GM12878 (cell line): ENCODE measurements at places on chromosomes 2 and 18. TPM values are rescaled to one million over a fixed set of nuclear protein-coding genes. Genes with fewer than 3 reads are reported as not detected.

GRCh38 chr2:37020887-37021796 is 54.8 kb upstream of the STRN start:
- H3K4me3 ChIP-seq = no peak overlapping the region
- no peak overlapping the region for H3K27ac ChIP-seq
- H3K36me3 ChIP-seq = no peaks in the 10 kb centered on the region; the same call in none of the 2 replicates
- H3K4me1 ChIP-seq = no peaks in the 10 kb centered on the region

DNA sequence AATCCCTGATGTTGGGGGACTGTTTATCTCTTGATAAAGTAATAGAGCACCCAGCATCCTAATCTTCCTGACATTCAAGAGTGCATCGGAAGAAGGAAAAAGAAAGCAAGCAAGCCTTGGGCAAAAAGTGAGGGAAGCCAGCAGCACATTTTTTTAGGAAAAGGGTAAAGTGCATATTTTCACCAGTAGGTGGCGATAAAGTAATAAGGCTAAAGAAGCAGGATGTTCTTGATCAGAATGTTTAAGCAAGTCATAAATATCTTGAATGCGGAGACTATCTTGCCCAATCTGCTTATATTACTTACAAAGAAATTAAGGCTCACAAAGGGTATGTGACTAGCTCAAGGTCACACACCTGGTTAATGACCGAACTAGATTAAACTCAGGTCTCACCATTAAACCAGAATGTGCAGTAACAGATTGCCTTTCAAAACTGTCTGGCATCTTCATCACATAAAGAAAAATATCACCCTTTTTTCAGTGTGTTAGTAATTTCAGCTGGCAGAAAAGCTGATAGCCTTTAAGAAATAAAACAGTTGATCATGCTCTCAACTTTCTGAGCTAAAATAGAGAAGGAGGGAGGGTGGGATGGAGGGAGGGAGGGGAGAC is 83.8 kb downstream of the VIT start:
- H3K27ac ChIP-seq = no peak overlapping the region
- H3K4me1 ChIP-seq = no peaks in the 10 kb centered on the region
- H3K36me3 ChIP-seq = no peaks in the 10 kb centered on the region
- H3K27me3 ChIP-seq = no peaks in the 10 kb centered on the region; the same call in 1 of the 2 replicates
- no peak overlapping the region for H3K4me3 ChIP-seq

ANKRD29 gene
- total RNA-seq = 1.4 and 1.7 TPM in 2 replicates

GRCh38 chr18:50662177-50662576 is 102.3 kb downstream of the MAPK4 start:
- no peaks in the 10 kb centered on the region for H3K36me3 ChIP-seq
- no peak for DNase-seq
- H3K27ac ChIP-seq = no peak overlapping the region
- no peaks in the 10 kb centered on the region for H3K27me3 ChIP-seq
- H3K4me1 ChIP-seq = no peaks in the 10 kb centered on the region

RAB6D gene
- not detected in 2 replicates for total RNA-seq

SFXN5 gene
- 11.5 and 12.2 TPM in 2 replicates for total RNA-seq

DNA sequence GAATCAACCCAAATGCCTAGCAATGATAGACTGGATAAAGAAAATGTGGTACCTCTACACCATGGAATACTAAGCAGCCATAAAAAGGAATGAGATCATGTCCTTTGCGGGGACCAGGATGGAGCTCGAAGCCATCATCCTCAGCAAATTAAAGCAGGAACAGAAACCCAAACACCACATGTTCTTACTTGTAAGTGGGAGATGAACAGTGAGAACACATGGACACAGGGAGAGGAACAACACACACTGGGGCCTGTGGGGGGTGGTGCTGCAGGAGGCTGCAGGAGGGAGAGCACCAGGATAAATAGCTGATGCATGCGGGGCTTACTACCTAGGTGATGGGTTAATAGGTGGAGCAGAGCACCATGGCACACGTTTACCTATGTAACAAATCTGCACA is 8.4 kb upstream of the PID1 start:
- no peak overlapping the region for H3K4me3 ChIP-seq
- no peak for DNase-seq
- H3K36me3 ChIP-seq = no peaks in the 10 kb centered on the region
- H3K27ac ChIP-seq = no peak overlapping the region
- H3K4me1 ChIP-seq = no peaks in the 10 kb centered on the region
- H3K27me3 ChIP-seq = no peaks in the 10 kb centered on the region

TGFA gene
- 0.23 TPM in 1 of 2 replicates, not detected in the other for total RNA-seq

DNA sequence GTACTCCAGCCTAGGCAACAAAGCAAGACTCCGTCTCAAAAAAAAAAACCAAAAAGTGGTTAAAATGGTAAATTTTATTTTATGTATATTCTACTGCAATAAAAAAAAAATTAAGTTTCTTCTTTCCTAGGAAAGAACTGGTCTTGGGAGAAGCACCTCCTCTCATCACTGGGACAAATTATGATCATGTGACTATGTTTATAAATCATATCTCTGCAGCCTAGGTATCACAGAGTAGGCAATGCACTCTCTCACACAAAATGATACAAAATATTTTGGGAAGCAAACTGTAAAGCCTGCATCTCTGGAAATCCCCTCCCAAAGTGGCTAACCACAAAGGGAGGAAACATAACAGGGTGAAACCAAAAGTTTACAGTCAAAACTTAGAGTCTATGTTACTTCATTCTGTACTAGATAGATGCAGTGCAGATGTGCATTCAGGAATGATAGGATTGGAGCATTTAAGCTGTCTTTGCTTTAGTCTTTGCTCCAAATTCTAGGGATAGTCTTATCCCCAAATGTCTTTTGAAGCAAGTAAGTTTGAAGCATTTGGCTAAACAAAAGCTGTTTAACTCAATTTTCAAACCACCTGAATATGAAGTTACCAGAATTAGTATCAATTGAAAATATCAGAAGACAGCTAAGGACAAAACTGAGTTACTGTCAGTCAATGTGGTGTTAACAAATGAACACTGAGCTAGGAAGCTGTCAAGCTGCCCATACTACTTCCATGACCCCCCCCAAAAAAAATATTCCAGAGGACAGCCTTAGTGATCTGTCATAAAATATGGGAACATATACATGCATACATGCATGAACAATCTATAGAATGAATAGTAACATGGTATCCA is 21.1 kb upstream of the MALT1 start:
- peak overlapping the region; percentile 80 for H3K27ac ChIP-seq
- peaks cover 24% of the 10 kb centered on the region for H3K4me1 ChIP-seq
- H3K4me3 ChIP-seq = 0 out of 2 replicates have a peak overlapping the region, but pooled peaks have one; percentile 12
- no peaks in the 10 kb centered on the region for H3K36me3 ChIP-seq
- no peaks in the 10 kb centered on the region for H3K27me3 ChIP-seq
- DNase-seq = peak; percentile 80

GRCh38 chr2:55163274-55163721 is 68.8 kb downstream of the CLHC1 start:
- no peak overlapping the region for H3K4me3 ChIP-seq
- no peaks in the 10 kb centered on the region for H3K27me3 ChIP-seq
- H3K27ac ChIP-seq = no peak overlapping the region
- no peak for DNase-seq

DNA sequence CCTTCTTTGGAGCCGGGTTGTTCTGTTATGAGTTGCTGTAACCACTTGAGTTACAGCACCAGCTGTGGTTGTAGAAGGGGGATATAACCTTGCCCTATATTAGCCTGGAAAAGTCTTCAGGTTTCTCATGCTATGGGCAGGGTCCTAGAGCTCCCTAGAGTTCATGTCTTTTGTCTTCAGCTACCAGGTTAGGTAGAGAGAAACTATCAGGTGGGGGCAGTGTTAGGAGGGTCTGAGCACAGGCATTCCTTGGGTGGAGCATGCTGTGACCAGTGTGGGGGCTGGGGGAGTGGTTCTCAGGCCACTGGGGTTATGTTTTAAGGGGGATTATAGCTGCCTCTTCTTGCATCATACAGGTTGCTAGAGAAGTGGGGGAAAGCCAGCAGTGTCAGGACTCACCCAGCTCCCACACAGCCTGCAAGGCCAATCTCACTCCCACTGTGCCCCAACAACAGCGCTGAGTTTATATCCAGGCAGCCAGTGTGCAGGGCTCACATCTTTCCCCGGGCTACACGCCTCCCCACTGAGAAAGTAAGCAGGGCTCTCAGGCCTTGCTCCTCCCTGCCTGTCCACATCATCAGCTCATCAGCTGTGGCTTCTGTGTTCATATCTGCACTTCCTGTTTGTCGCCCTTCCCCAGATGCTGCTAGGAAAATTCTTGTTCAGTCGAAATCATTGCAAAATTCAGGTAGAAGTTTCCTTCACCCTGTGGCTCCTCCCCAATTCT is 133.8 kb upstream of the NRXN1 start:
- no peaks in the 10 kb centered on the region for H3K27me3 ChIP-seq
- DNase-seq = no peak
- H3K4me3 ChIP-seq = no peak overlapping the region
- no peaks in the 10 kb centered on the region for H3K36me3 ChIP-seq
- no peak overlapping the region for H3K27ac ChIP-seq

GRCh38 chr2:195759877-195760276 is 102.9 kb downstream of the SLC39A10 start:
- H3K27ac ChIP-seq = no peak overlapping the region
- H3K27me3 ChIP-seq = no peaks in the 10 kb centered on the region

FBXO48 gene
- total RNA-seq = 0.85 and 1.1 TPM in 2 replicates

- no peak overlapping the region for H3K4me3 ChIP-seq
- no peak overlapping the region for H3K27ac ChIP-seq
- no peaks in the 10 kb centered on the region for H3K4me1 ChIP-seq
These were observed 498.4 kb downstream of the STK39 start for GRCh38 chr2:167749016-167749415.

KIF5C gene
- total RNA-seq = 0.37 and 0.49 TPM in 2 replicates

EMILIN1 gene
- 1.6 and 1.7 TPM in 2 replicates for total RNA-seq

- no peaks in the 10 kb centered on the region for H3K27me3 ChIP-seq
- H3K4me3 ChIP-seq = no peak overlapping the region
- no peak for DNase-seq
- no peaks in the 10 kb centered on the region for H3K36me3 ChIP-seq
- no peaks in the 10 kb centered on the region for H3K4me1 ChIP-seq
- H3K27ac ChIP-seq = no peak overlapping the region
These were observed 22.4 kb upstream of the SSB start for GRCh38 chr2:169776252-169776761.

DNA sequence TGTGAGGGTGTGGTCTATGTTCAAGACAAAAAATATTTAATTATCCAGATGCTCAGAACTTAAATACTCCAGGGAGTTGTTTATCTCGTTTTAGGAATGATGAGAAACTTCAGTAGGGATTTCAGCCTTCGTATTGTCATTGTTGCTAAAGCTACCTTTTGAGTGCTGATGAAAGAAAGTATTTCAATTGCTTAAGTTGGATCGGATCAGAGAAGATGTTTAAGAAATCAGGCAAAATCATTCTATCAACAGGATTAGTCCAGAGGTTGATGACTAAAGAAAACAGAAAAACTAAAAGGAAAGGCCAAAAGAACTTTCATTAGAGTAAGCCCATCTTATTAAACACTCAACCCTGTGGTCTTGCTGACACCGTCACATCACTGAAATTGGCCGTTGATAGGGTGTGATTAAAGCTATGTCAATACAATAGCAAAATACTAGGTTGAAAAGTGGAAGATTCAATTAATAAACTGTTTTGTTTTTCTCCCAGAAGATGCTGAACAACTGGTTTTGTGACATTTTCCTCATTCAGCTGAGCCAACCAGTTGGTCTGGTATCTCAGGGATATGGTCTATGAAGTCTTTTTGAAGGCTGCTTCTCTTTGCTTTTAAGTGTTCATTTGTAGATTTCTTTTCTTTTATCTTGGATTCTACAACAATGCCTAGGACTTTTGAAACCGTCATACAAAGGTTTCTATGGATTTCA is 551.7 kb downstream of the SLC4A3 start:
- H3K4me1 ChIP-seq = no peaks in the 10 kb centered on the region
- H3K4me3 ChIP-seq = no peak overlapping the region
- no peak for DNase-seq

B3GNT7 gene
- total RNA-seq = 10.1 and 12.6 TPM in 2 replicates

GRCh38 chr2:175454953-175455389 is 273.5 kb upstream of the ATP5MC3 start:
- no peak for DNase-seq
- no peaks in the 10 kb centered on the region for H3K36me3 ChIP-seq
- H3K27me3 ChIP-seq = no peaks in the 10 kb centered on the region
- no peak overlapping the region for H3K4me3 ChIP-seq
- no peak overlapping the region for H3K27ac ChIP-seq
- no peaks in the 10 kb centered on the region for H3K4me1 ChIP-seq

DNA sequence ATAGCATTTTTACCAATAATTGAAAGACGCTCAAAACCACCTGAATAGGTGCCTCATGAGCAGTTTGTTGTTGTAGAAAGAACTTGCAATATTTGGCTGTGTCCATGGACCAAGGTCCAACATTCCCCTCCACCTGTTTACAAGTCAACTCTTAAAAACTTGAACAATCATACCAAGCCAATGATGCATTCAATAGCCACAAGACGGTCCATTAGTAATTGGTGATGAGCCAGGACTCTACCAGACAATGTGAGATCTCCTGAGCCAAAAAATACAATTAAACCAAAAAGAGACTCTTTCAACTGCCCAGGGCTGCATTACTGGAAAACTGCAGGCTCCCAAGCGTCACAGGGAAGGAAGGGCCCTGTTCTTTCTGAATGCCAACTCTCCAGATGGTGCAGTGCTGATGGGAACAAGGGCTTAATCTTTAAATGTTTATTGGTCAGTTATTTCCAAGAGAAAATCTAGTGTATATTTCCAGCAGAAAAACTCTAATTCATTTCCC is 118.8 kb upstream of the EPB41L3 start:
- H3K36me3 ChIP-seq = no peaks in the 10 kb centered on the region
- H3K4me3 ChIP-seq = no peak overlapping the region
- H3K4me1 ChIP-seq = no peaks in the 10 kb centered on the region
- H3K27ac ChIP-seq = no peak overlapping the region
- no peak for DNase-seq

QPCT gene
- total RNA-seq = 0.15 and 0.16 TPM in 2 replicates

- no peak overlapping the region for H3K4me3 ChIP-seq
- H3K27ac ChIP-seq = no peak overlapping the region
- H3K36me3 ChIP-seq = no peaks in the 10 kb centered on the region
- H3K27me3 ChIP-seq = no peaks in the 10 kb centered on the region; the same call in 1 of the 2 replicates
These were observed 14.7 kb upstream of the MRPL33 start for GRCh38 chr2:27756544-27757498.

- no peak for DNase-seq
- H3K36me3 ChIP-seq = no peaks in the 10 kb centered on the region
- H3K4me3 ChIP-seq = no peak overlapping the region
- H3K27ac ChIP-seq = no peak overlapping the region
- no peaks in the 10 kb centered on the region for H3K27me3 ChIP-seq
These were observed 37.7 kb downstream of the HS1BP3 start for GRCh38 chr2:20612925-20613916.

DNA sequence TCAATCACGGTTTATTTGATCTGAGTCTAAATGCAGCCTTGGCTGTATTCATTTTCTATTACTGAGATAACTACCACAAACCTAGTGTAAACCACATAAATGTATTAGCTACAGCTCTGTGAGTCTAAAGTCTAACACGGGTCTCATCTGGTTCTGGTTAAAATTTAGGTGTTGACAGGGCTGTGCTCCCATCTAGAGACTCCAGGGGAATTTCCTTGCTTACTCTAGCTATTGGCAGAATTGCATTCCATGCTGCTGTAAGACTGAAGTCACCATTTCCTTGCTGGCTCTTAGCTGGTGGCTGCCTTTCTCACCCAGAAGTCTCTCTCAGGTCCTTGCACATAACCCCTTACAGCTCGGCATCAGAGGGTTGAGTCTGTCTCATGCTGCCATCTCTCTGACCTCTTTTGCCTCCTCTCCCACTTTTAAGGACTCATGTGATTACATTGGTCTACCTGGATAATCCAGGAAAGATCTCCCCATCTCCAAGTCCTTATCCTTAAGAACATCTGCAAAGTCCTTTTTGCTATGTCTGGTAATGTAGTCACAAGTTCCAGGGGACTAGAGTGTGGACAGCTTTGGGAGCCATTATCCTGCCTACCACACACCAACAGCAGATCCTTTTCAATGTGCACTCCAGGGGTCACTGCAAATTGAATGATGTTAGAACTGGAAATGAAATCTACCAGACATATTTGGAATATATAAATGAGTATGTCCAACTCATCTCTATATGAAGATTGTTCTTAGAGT is 207.0 kb upstream of the AGAP1 start:
- no peak overlapping the region for H3K4me3 ChIP-seq
- no peaks in the 10 kb centered on the region for H3K27me3 ChIP-seq
- no peaks in the 10 kb centered on the region for H3K4me1 ChIP-seq
